ENCODE measurements at places on chromosomes 2 and 18.

GRCh38 chr18:45666006-45666405 is 50.7 kb downstream of the SLC14A2 start:
- DNase-seq = no peak

GRCh38 chr2:98020516-98020915 is 24.8 kb upstream of the TMEM131 start:
- no peak for DNase-seq

DNA sequence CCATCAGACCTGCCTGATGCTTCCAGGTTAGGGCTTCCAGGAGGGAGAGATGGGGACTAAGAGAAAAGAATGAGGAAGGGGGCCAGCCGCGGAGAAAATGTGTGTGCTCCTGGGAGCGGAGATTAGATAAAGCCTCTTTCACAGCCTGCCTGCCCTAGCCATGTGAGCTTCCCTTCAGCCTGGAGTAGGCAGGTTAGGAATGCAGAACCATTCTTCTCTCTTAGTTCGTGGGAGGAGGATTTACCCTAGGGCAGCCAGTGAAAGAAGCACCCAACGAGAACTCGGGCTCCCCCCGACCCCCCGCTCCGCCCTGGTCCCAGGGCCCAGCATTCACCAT is 36.1 kb downstream of the POMC start:
- DNase-seq = no peak

DNA sequence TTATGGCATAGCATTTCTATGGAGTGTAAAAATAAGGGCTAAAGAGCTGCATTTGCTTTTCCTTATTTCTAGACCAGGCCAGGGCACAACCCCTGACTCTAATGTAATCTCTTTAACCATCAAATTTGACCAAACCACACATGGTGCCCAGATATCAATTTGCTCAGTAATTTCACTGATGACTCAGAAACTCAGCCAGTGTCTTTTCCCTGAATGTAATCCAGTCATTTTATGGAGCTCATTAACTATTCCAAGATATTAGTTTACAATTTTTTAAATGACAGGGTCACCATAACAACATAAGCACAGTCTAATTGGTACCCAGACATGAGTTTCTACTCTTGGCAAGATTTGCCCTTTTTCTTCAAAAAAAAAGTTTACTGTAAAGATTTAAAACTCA is 270.8 kb upstream of the AGAP1 start:
- DNase-seq = no peak
